Fibroblast of villous mesenchyme (primary cell): ENCODE measurements at places on chromosomes 7 and 10. TPM values are rescaled to one million over a fixed set of nuclear protein-coding genes. Genes with fewer than 3 reads are reported as not detected.

- DNase-seq: no peak
Observed at GRCh38 chr10:104574838-104575237, 66.3 kb upstream of the SORCS3 start.

THSD7A gene
- total RNA-seq: 0.43 and 1.6 TPM in 2 replicates

DNA sequence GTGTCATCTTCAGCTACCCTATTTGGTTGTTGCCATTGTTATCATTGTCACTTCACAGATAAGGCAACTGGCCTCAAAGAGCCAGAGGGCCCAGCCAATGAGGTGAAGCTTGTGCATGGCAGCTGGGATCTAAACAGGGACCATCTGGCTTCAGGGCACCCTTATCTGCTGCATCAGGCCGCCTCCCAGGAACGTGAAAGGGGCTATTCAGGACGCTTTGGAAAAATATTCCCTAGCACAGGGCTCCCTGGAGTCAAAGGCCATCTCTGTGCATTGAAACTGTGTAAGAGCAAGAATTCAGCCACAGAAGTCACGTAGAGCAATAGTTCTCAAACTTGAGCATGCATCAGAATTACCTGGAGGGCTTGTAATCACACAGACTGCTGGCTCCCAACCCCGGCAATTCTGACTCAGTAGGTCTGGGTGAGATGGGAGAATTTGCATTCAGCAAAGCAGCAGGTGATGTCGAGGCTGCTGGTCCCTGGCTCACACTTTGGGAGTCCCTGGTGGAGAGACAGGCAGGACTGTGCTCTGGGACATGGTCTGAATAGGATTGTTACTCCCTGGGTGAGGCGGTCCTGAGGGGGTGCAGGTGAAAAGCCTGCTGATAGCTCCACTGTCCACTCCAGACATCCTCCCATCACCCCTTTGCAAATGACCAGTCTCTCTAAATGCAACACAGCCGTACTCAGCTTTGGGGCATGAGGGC, 21.5 kb upstream of the PLEKHA1 start:
- DNase-seq: no peak

DNA sequence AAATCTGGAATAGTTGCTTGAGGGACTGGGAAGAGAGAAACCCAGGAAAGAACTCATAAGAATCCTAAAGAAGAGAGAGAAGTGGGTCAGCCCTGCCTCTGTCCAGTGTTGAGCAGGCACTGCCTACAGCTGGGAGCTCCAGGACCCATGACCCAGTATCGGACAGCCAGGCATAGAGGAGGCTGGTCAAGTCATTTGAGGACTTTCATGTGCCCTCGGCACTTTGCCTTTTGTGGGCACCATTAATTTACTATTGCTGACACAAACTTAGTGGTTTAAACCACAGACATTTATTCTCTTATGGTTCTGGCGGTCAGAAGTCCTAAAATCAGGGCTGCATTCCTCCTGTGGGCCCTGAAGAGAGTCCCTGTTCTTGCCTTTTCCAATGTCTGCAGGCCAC, 60.3 kb downstream of the CPXM2 start:
- DNase-seq: no peak

- DNase-seq: peak; percentile 85
Observed at GRCh38 chr10:113957013-113957412, 86.7 kb upstream of the ADRB1 start.

DOCK4 gene
- total RNA-seq: 13.9 and 43.6 TPM in 2 replicates

CTBP2 gene
- total RNA-seq: 74.3 and 84.7 TPM in 2 replicates

DNA sequence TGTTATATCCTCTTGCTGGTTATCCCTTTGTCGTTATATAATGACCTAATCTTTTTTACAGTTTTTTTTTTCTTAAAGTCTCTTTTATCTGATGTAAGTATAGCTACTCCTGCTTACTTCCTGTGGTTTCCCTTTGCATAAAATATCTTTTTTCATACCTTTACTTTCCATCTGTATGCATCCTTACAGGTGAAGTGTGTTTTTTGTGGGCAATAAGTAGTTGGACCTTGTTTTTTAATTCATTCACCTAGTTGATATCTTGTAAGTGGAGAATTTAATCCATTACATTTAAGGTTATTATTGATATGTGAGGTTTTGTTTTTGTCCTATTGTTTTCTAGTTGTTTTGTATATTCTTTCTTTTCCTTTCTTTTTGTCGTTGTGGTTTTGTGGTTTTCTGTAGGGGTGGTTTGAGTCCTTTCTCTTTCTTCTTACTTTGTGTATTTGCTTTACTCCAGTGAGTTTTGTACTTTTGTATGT, 168.6 kb downstream of the MLLT10 start:
- DNase-seq: no peak

- peak; percentile 91 for DNase-seq
Observed at GRCh38 chr7:40299097-40299496, 164.3 kb downstream of the SUGCT start.

DDC gene
- total RNA-seq: not detected in 2 replicates

CALML5 gene
- total RNA-seq: not detected in 2 replicates

SFTPA1 gene
- total RNA-seq: not detected in 2 replicates

DNA sequence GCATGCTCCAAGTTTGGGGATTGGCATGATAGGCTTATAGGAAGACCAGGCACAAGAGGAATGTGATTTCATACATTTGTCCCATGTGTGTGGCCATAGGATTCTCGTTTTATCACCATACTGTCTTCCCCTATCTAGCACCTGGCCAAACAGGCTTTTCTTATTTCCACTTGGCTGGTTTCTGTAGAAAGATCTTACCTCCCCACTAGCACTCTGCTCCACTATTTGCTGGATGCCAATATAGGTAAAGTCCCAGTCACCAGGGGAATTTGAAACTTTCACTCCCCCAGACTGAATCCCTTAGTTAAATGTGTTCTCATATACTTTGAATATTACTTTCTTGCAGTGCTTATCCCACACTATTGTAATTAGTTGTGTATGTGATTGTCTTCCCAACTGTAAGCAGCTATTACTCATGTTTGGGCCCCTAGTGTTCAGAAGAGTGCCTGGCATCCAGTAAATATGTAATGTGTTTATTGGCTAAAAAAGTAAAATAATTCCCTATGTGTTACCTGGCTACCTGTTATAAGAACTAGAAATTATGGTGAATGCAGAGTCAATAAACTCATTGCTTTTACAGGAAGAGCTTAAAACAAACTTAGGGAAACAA, 109.0 kb downstream of the LRMDA start:
- DNase-seq: no peak

DNA sequence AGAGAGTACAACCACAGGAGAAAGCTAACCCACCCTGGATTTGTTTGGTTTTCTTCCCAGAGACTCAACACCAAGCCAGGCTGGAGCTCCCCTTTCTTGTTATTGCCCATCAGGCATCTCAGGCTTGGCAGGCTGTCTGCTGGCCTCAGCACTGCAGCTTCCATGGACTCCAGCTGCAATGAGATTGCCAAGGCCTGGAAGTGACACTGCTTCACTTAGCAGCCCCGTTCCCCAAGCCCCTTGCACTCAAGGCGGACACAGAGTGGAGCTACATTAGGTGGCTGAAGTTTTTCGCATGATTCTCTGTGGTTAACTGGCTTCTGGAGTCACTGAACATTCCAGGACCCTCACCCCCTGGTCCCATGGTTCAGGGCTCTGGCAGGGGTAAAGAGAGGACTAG, 163.1 kb upstream of the GDF10 start:
- DNase-seq: no peak
